AG04450 (cell line): ENCODE measurements at places on chromosomes 13 and 19. TPM values are rescaled to one million over a fixed set of nuclear protein-coding genes. Genes with fewer than 3 reads are reported as not detected.

- DNase-seq = no peak
Measured at GRCh38 chr19:46493236-46494145, 2.2 kb downstream of the PNMA8B start.

DNA sequence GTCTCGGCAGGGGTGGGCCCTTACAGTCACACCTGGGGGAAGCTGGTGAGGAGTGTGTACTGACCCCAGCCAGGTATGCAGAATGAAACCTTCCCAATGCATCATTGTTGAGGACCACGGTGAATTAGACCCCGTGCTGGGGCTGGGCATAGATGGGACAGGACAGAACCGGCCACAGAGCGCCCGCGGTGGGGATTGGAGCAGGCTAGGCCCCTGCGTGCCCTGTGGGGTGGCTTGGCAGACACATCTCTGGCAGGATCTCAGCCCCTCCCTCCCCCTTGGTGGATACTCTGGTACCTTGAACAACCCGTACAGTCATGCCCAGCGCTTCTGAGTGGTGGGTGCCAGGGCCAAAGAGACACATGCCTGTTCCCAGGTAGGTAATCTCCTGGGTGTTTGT, 200.6 kb downstream of the TEX29 start:
- no peak for DNase-seq

Gene ZNF728
- polyA plus RNA-seq = not detected in 2 replicates

DNA sequence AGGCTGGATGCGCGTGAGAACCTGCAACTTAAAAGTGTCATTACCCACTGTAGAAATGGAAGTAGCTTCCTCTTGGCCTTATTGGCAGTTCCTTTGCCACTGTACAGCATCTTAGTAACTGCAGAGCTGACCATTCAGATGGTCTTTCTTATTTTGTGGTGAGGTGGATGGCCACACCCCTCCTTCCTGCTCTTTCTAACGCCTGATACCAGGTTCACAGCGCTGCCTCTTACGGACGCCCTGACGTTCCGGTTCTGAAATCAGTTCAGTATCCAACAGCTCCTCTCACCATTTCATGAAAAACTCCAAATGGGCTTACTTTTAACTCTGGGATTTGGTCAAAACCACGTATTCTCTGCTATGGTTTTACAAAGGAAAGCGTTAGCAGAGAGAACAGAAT, 134.6 kb downstream of the ATP11A start:
- DNase-seq = no peak

Gene CLEC17A
- polyA plus RNA-seq = not detected in 2 replicates

DNA sequence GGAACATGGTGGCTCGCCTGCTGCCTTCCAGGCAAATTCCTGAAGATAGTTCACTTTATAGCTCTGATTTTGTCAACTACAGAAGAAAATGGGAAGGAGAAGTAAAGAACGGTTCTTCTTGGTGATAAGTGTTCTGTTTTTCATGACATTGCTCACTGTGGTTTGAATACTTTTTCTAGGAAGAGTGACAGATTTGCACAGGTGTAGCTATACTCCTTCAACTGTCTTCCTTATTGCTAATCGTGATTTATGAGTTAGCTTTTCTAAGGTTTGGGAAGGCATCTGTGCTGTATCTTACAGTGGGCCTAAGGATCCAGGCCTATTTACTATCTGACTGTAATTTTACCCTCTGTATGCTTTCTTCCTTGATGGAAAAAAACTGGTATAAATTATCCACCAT, 405.6 kb downstream of the NDFIP2 start:
- DNase-seq = no peak

DNA sequence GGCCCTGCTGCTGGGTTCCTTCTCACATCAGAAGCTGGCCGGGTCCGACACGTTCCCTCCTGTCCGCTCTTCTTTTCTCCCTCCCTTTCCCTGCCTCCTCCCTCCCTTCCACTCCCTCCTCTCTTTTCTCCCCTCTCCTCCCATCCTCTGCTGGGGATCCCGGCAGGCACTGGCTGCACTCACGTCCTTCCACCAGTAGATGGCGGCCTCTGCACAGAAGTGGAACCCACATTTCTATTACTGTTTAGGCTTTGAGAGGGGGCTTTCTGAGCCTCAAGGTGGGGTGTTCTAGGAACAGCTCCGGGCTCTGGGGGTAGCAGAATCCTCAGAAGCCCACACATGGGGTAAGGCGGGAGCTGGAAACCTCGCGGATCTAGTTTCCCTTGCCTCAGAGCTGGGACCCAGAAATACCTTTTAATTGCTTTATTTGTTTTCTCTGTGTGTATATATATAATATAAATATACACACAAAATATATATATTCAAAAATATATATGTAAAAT, 294.2 kb downstream of the ZNF536 start:
- no peak for DNase-seq

DNA sequence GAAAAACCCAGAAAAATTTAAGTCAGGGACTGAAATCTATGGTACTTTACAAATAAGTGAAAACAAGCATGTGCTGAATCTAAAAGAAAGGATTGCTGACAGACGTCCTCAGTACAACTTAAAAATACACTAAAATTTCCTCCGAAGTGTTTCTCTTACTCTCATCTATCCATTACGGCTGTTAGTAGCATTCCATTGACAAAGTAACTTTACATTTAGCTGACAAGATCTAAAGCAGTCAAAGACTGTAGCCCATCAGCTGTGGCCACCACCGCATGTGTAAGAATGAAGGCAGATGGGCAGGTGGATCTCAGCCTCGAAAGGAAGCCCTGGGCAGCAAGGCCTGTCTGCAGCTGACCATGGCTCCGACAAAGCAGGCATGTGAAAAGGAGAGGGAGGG, 59.0 kb downstream of the FLT1 start:
- DNase-seq = no peak

- DNase-seq = no peak
Measured at GRCh38 chr13:84683448-84683847, 801.2 kb upstream of the SLITRK1 start.

Gene PRSS57
- polyA plus RNA-seq = not detected in 2 replicates

DNA sequence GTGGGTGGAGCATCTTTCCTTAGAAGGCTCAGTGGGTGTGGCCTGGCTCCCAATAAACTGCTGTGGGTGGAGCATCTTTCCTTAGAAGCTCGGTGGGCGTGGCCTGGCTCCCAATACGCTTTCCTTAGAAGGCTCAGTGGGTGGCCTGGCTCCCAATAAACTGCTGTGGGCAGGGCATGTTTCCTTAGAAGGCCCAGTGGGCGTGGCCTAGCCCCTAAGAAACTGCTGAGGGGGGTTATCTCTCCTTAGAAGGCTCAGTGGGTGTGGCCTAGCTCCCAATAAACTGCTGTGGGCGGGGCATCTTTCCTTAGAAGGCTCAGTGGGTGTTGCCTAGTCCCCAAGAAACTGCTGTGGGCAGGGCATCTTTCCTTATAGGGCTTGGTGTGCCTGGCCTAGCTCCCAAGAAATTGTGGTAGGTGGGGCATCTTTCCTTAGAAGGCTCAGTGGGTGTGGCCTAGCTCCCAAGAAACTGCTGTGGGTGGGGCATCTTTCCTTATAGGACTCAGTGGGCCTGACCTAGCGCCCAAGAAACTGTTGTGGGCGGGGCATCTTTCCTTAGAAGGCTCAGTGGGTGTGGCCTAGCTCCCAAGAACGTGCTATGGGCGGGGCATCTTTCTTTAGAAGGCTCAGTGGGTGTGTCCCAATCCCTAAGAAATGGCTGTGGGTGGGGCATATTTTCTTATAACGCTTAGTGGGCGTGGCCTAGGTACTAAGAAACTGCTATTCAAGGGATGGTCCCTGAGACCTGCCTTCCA, 10.3 kb downstream of the HSH2D start:
- no peak for DNase-seq

Gene ARHGEF7
- 40.3 and 41.7 TPM in 2 replicates for polyA plus RNA-seq

DNA sequence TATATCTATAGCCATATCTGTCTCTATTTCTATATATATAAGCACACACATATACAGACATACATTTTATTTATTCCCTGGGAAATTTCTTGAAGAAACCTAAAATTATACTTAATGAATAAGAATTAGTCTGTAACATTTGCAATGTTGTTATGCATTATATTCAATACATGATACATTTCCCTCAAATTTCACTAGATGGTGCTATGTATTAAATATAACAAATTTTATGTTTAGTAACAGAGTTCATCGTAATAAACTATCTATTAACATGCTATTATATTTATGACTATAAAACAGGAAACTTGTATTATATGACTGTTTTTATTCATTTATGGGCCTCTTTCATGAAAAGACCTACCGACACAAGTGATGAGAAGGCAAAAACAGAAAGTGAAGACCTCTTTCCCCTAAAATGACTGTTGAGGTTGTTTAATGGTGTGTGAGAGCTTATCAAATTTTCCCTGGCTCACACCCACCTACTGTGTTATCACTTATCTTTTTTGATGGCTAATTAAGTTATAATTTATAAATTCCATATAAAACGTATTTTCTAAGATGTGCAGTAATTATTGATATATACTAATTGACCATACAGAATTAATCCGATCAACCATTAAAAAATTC, 881.9 kb downstream of the SLITRK6 start:
- no peak for DNase-seq

Gene CDADC1
- polyA plus RNA-seq = 3.2 and 6.4 TPM in 2 replicates

DNA sequence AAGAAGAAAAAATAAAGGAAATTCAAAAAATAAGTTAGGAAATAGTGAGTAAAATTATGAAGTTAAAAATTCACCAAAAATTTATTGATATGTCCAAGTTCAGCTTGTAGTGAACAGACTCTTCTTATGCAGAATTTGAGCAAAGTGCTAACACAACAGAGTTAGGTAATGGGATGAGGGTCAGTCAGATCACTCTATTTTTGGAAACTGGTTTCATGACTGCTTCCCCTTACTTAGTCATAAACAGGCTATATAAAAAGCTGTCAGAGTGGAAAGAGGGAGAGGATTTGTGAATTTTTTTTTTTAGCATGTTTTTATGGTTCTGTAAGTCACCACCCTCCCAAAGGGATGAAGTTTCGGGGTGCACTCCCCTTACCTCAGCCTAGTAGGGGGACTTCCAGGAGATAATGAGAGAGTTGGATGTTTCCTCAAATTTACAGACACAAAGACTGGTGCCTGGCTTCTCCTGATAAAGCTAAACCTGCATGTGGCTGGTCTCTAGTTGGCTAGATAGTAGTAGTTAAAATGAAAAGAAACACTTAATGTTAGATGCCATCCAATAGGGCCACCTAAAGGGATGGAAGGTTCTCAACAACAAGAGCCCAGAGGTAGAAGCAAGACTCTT, 4.5 kb downstream of the CPB2 start:
- DNase-seq = no peak

Gene PEAK3
- 0.04 TPM in 1 of 2 replicates, not detected in the other for polyA plus RNA-seq

DNA sequence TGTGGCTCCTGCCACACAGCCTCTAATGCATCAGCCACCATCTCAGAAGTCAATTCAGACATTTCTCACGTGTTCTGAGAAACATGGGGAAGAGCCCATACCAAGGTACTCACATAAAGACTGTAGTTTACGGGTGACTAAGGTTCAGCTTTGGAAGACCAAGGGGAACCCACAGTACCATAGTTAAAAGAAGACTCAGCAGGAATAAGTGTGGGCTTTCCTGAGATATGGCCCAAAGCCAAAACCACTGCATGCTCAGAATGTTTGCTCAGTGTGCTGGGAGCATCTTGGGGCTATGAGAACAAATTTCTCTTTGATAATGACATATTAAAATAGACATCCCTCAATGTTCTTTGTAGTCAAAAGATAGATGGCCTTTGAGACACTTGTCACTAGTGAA, 283.8 kb downstream of the DCT start:
- peak; percentile 84 for DNase-seq

Gene NTF4
- 0.09 and 0.30 TPM in 2 replicates for polyA plus RNA-seq

Gene APOC1
- 3.4 and 4.9 TPM in 2 replicates for polyA plus RNA-seq

GRCh38 chr19:13007292-13008045, 12.2 kb downstream of the NFIX start:
- no peak for DNase-seq

- no peak for DNase-seq
Measured at GRCh38 chr19:56108447-56109195, 12.5 kb downstream of the ZNF787 start.

GRCh38 chr13:95698047-95698749, 21.3 kb downstream of the DNAJC3 start:
- DNase-seq = no peak

Gene ALOX5AP
- polyA plus RNA-seq = 5.2 and 6.4 TPM in 2 replicates

DNA sequence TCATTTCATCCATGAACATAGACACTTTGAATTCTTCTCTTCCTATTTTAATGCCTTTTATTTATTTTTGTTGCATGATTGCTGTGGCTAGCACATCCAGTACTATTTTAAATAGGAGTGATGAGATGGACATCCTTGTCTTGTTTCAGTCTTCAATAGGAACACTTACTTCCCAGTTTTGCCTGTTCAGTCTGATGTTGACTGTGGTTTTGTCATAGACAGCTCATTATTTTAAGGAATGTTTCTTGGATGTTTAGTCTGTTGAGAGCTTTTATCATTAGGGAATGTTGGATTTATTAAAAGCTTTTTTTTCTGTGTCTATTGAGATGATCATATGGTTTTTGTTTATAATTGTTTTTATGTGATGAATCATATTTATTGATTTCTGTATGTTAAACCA, 586.6 kb downstream of the SLITRK1 start:
- DNase-seq = no peak

Gene ACP7
- polyA plus RNA-seq = not detected in 2 replicates

- DNase-seq = peak; percentile 90
Measured at GRCh38 chr19:8569066-8569771, 8.0 kb downstream of the MYO1F start.

Gene KLK3
- not detected in 2 replicates for polyA plus RNA-seq

Gene MAP1S
- 8.2 and 14.3 TPM in 2 replicates for polyA plus RNA-seq

DNA sequence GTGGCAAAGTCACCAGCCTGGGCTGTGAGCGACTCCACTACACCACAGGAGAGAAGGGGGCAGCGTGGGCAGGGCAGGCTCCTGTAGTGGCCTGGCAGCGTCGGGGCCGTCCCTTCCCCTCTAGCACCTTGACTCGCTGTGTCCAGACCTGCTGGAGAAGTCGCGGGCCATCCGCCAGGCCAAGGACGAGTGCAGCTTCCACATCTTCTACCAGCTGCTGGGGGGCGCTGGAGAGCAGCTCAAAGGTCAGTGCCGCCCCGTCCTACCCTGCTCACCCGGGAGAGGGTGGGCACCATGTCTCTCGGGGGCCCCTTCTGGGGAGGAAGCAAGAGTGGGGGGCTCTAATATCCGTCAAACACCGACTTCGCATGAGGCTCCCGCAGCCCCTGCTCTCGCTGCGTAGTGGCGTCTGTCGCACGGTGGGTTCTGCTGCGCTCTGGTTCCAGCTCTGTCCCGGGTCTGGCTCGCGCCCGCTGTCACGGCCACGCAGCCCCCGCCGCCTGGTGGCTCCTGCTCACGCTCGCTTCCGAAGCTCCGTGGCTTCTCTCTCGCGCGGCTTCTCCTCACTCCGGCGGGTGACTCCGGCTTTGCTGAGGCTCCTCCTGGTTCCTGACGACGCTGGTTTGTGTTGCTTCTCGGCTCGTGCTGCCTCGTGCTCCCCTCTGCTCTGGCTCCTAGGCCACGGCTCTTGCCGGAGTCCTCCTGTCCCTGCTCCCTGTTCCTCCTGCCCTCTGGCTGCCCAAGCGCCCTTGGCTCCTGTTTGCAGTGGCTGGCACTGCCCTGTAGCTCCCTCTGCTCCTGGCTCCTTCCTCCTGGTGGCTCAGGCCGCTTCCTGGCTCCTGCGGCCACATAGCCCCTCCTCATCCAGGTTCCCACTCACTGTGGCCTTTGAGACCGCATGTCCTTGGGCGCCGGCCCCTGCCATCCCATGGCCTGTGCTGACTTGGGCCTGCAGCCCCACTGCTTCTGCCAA, 27.2 kb downstream of the MYH14 start:
- DNase-seq = no peak
